ENCODE measurements at places on chromosomes 1 and 21.

DNA sequence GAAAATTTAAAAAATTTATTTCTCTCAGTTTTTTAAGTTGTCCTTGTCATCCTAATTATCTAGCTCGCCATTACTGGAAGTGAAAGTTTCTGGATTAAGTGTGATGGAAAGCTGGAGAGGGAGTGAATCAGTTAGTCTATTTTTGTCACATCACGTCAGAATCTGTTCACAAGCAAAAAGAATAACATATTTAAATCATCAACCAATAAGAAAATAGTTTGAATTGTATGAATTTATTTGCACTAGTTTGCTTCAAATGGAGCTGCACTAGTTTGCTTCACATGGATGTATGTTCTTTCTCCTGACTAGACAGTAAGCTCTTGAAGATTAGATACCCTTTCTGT is 22.8 kb downstream of the PHC2 start:
- DNase-seq, result no peak

- DNase-seq, result no peak
These were observed 15.9 kb upstream of the EPB41 start for GRCh38 chr1:28898405-28898881.

GRCh38 chr1:30782361-30783255 is 25.0 kb upstream of the LAPTM5 start:
- DNase-seq, result peak; percentile 87

GRCh38 chr1:13990939-13991338 is 291.0 kb downstream of the PRDM2 start:
- no peak for DNase-seq

GRCh38 chr1:151325231-151325630 is 2.0 kb downstream of the PI4KB start:
- DNase-seq, result no peak

- no peak for DNase-seq
These were observed 136.9 kb upstream of the KIAA1614 start for GRCh38 chr1:180775801-180776200.

DNA sequence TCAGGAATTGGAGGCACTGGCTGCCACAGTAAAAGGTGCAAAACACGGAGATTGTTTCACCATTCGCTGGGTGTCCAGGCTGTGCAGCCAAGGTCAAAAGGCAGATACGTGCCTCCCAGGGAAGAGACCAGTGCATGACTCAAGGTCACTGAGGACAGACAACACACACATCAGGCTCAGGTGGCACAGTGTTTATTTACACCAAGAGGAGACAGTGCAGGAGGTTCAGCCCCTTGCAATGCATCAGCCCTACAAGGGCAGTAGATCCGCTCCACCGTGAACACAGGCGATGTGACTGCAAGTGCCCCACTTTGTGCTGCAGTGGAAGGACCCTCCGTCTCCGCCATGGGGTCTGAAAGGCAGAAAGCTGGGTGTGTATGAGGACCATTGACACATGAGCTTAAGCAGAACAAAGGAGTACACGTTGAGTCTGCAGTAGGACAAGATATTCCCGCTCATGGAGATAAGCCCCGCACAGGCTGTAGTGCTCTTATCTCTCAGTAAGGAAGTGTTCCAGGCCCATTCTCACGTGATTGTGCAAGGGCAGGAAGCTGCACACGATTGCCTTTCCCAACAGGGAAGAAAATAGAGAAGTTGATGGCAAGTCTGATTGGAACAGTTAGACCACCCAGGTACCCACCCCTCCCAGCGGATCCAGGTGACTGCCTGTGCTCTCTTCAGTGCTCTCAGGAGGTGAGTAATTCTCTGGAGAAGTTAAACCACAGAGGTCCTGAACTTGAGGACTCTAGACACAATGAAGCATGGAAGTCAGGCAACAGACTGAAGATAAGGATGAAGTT is 37.5 kb upstream of the QSOX1 start:
- no peak for DNase-seq

- DNase-seq, result no peak
These were observed 111.9 kb upstream of the WNT4 start for GRCh38 chr1:22254756-22255155.

DNA sequence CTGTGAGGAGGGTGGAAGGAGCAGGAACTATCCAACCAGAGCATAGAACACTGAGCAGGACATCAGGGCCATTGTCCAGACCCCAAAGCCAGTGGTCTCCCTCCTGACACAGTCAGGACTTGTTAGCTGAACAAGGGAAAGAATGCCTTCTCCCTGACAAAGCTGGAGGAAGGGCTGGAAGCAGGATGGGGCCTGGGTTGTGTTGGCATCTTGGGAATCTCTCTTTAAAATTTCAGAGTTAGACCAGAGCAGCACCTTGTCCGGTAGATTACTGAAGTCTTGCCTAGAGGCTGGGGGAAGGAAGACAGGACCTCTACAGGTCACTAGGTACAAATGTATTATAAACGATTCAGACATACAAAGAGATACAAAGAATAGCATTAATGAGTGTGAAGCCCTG is 35.0 kb upstream of the ATP2B4 start:
- no peak for DNase-seq

DNA sequence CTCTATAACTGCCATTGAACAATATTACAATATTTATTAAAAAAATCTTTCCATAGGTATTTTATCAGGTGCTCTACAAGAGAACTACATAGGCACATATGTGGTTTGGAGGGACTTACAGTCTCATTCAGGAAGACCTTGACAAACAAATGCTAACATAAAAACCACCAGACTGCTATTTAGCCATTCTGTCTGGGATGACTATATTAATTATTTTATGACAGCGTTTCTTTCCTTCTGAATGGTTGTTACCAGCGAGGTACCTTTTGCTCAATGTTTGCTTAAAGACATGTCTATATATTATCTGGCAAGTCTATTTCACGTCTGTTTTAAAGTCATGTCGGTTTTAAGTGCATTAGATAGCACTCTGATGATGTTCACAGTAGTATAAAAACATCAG is 69.7 kb downstream of the RUNX1 start:
- DNase-seq, result no peak

- no peak for DNase-seq
These were observed 112.6 kb upstream of the PKN2 start for GRCh38 chr1:88571506-88571905.

DNA sequence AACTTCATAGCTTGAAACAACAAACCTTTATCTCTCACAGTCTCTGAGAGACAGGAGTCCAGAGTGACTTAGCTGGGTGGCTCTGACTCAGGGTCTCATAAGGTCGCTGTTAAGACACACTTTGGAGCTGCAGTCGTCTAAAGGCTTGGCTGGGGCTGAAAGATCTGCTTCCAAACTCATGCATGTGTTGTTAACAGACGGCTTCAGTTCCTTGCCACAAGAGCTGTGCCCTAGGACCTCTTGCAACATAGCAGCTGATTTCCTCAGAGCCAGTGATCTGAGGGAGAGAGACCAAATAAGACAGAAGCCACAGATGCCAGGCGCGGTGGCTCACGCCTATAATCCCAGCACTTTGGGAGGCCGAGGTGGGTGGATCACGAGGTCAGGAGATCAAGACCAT is 176.8 kb downstream of the DISC1 start:
- DNase-seq, result no peak

DNA sequence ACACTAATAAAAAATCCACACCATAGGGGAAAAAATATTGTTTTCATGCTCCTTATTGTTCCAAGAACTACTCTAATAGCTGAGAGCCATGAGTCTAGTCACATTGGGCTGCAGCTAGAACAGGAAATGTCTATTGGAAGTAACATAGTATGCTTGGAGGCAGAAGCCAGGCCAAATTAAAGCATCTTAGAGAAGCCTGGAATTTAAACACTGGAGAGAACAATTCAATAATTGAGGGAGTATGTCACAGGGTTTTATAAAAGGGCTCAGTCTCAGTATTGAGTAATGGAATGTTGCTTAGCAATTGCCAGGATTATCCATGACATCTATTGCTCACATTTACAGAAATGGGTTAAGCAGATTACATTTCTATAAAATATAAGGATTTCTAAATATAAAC is 471.3 kb downstream of the LMO4 start:
- no peak for DNase-seq

- DNase-seq, result no peak
These were observed 31.7 kb downstream of the CHRM3 start for GRCh38 chr1:239417986-239418640.
